ENCODE measurements at places on chromosomes 11 and 22.

DNA sequence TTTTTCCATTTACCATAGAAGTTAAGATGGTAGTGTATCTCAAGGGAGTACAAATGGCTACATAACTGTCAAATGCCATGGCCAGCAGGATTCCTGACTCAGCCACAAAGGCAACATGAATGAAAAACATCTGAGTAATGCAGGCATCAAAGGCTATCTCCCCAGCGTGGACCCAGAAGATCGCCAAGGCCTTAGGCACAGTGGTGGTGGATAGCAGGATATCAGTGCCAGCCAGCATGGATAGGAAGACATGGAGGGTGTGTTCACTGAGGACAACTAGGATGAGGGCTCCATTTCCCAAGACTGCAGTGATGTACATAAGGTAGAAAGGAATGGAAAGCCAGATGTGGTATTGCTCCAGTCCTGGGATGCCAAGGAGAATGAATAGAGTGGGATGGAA is 18.0 kb downstream of the OR52B2 start:
- DNase-seq: no peak

GRCh38 chr11:63670433-63671321 is 499 bp downstream of the ATL3 start:
- DNase-seq: peak; percentile 51

GRCh38 chr22:44491269-44492035 is 6.6 kb downstream of the RTL6 start:
- no peak for DNase-seq

- DNase-seq: no peak
These were observed 97.1 kb upstream of the NAV2 start for GRCh38 chr11:19615341-19616183.

- no peak for DNase-seq
These were observed 1088.2 kb downstream of the TBC1D22A start for GRCh38 chr22:47850644-47851151.

DNA sequence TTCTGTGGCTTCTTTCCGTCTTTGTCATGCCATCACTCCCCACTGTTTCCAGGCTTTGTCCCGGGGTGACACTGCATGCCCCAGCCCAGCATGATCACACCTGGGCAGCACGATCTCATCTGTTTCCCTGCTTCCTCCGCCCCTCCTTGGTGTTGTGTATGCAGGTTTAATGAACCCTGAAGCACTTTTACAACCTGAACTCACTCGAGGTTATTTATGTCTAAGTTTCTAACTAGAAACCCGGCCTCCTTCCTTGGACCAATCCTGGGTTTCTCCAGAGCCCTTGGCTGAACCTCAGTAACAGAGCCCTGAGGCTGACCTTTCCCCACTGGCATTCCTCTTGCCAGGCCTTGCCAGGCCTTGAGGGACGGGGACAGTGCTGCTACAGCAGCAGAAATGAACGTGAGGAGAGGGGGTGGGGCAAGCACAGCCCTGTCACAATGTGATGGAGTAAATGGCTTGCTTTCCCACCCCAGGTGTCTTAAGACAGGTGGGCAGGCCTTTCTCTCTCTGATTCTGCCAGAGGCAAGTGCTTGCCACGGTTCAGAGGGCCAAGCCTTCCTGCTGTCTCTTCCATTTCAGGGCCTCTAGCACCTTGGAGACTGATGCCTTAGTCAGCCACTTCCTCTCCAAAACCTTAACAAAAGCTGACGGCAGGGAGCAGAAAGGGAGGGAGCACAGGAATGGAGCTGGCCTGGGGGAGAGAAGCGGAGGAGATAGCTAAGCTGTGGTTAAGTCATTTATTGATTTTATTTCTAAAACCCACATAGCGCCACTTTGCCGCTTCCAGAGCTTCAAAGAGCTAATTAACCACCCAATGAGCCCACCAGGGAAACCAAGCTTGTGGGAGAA is 3.1 kb upstream of the PYGM start:
- DNase-seq: no peak

- DNase-seq: no peak
These were observed 112.4 kb downstream of the KIRREL3 start for GRCh38 chr11:126888115-126888712.

GRCh38 chr11:45229401-45230020 is 56.6 kb downstream of the SYT13 start:
- no peak for DNase-seq

- DNase-seq: no peak
These were observed 600 bp upstream of the CENPM start for GRCh38 chr22:41947424-41948080.

Measured in SW 1271 (cell line).